Esophagus muscularis mucosa (tissue), 4 donors: ENCODE measurements at places on chromosomes 11 and 22.

- peak; percentile 94 for DNase-seq
These were observed 731 bp downstream of the GSTP1 start for GRCh38 chr11:67584205-67584880.

DNA sequence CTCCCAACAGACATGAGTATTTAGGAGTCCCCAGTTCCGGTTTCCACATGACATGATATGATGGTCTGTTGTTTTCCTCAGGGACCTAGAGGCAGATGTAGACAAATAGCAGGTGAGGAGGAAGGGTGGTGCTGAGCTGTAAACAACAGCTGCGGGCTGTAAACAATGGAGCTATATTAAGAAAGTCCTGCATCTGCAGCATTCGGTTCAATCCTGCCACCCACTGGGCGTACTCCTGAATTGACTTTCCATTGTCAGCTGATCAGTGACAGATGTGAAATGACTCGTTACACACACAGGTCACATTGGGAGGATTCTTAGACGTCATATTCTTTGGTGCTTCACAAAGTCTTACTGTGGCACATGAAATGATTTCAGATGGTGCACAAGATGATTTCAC is 26.8 kb upstream of the RAG1 start:
- no peak for DNase-seq

DNA sequence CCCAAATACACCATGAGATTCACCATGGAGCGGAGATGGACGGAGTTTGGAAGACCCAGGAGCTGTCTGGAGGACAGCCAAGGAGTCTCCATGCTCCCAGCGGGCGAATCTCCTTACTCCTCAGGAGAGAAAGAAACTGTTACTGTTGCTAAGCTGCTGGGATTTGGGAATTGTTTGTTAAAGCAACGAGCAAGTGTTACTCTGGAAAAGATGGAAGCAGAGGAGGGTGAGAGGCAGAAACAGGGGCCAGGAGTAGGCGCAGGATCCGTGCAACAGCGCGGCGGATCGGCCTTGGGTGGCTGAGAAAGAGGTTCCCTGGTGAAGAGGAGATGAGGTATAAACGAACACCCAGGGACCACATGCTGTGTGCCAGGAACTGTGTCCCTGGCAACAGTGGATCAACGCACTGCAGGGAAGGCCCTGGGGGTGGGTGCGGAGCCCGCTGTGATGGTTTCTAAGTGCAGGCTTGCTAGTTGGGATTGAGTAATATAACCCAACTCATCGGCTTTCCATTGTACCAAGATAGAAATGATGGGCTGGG is 1436.4 kb downstream of the BRD1 start:
- peak; percentile 87 for DNase-seq

GRCh38 chr11:33718440-33718839 is 17.8 kb downstream of the CD59 start:
- DNase-seq = no peak

DNA sequence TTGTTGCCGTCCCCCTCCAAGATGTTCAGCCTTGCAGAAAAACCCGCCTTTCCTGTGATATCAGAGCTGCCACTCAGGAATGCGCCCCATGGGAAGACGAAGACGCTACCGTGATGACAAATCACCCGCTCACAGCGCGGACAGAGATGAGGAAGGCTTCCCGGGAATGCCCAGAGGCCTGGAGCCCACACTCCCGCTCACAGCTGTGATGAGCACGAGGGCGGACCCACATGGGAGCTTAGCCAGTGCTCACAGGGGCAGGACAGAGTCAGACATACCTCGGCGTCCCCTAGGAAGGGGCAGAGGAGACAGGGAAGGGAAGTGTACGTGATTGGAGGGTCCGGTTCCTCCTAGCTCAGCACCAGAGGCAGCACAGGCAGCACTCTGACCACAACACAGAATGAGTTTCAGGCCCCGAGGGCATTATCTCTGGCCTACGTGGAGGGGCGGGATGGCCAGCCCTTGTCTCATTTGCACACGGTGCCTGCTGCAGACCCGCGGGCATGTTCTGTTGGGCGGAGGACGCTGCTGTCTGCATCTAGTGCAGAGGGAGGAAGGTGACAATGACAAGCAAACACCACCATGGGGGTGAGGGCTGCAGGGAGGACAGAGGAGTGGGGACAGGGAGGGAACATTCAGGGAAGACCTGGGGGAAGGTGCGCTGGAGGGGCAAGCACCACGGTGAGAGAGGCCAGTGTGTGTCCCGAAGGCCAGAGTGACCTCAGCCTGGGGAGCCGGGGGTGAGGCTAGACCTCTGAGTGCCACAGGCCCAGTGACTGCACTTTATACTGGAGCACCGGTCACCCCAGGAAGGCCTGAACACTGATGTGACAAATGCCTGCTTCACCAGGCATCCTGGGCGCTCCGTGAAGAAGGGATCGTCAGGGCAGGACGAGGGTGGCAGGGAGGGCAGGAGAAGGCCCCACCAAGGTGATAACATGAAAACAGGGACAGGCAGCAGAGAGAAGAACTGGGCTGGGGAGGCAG is 79.6 kb downstream of the CELSR1 start:
- DNase-seq = no peak

- no peak for DNase-seq
These were observed 19.6 kb downstream of the ARHGAP1 start for GRCh38 chr11:46680815-46681214.
